ENCODE measurements at places on chromosomes 2 and 18.

DNA sequence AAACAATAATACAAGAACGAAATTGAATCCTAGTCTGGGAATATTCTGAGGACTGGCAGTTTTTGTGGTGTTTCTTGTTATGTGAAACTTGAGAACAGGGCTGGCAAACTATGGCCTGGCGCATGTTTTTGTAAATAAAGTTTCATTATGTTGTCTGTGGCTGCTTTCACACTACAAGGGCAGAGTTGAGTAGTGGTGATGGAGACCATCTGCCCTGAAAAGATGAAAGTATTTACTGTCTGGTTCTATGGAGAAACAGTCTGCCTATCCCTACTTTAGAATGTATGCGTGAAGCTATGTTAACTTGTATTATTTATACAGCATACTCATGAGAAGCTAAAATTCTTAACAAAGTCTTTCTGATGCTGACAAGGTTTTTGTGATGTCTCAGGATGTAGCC is 351.9 kb downstream of the LRRTM1 start:
- no peak for DNase-seq

DNA sequence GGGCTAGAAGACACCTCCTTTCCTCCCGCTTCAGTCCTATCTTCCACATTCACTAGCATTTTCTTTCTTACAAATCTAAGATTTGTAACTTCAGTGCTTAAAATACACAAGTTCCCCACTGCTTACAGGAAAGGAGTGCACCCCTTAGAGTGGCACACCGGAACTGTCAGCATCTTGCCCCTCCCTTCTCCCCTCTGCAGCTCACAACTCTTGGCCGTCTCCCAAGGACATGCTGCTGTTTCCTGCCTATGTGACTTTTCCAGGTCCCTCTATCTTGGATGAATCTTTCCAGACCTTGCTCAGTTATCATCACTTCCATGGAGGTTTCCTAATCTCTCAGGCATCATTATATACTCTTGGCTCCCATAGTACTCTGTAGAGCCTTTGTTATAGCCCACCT is 334.8 kb downstream of the CELF4 start:
- DNase-seq: no peak

DNA sequence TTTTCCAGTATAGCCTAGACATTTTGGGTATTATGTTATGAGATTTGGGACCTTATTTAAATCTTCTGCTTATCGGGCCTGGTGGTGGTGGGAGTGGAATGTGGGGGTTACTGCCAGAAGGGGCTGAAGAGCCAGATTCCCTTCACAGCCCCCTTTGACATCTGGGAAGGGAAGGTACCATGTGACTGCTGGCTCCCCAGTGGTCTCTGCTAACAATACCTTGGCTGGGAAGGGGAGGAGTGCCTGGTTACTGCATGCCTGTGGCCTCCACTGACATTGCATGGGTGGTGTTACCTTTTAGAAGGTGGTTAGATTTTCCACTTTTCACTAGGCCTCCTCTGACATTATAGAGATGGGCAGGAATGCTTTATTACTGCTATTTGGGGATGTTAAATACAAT is 8.0 kb downstream of the ATP9B start:
- no peak for DNase-seq

DNA sequence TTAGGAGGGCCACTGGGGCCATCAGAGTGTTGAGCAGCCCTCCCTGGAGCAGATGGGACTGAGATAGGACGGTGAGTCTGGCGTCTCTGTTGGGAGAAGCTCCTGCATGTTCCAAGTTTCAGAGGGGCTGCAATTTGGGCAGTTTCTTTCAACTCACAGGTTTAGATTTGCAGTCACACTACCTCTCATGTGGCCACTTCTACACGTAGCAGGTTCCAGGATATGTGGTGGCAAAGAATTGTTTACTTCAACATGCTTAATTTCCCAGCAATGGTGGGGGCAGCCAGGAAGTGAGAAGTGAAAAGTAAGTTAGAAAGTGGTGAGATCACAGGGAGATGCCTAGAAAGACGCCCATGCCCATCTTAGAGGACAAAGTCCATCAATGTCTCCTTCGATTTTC is 9.3 kb downstream of the NCK2 start:
- DNase-seq: no peak

- DNase-seq: no peak
Measured at GRCh38 chr18:10899481-10899880, 249.9 kb downstream of the PIEZO2 start.

DNA sequence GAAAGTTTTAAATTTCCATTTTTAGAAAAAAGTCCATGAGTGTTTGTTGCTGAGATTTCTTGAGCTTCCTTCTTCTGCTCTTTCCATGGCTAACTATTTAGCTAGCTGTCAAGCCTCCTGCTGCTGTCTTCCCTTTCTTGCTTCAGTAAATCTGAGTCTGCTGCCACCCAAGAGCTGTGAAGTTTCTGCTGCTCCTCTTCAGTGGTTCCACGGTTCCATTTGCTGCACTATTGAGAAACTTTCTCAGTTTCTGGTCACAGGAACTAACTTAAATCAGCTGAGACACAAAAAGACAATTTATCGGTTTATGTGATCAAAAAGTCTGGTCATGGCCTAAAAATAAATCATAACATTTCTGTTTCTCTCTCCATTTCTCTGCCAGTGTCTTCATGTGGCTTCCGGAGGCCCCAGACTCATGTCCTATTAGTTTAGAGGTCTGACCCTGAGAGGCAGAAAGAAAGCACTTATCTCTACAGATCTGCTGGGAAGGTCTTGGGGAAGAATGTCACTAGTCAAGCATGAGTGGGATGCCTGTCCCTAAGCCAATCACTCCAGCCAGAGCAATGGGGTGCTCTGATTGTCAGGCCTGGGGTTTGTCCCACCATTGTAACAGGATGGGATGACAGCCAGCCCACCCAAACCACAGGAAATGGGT is 73.0 kb upstream of the ARL4C start:
- no peak for DNase-seq

- DNase-seq: no peak
Measured at GRCh38 chr18:23238651-23239349, 103.5 kb downstream of the CABLES1 start.

- no peak for DNase-seq
Measured at GRCh38 chr18:8747440-8747937, 42.1 kb downstream of the MTCL1 start.
